GM23248 (cell line): ENCODE measurements at places on chromosomes 4 and X. TPM values are rescaled to one million over a fixed set of nuclear protein-coding genes. Genes with fewer than 3 reads are reported as not detected.
A peak's percentile ranks its signal among the peaks of the same experiment; 100 is the strongest.

- H3K4me1 ChIP-seq, result peaks cover 36% of the 10 kb centered on the region
- no peaks in the 10 kb centered on the region for H3K27me3 ChIP-seq
- H3K4me3 ChIP-seq, result no peak overlapping the region
- DNase-seq, result no peak
- no peaks in the 10 kb centered on the region for H3K36me3 ChIP-seq
- H3K27ac ChIP-seq, result no peak overlapping the region
Measured at GRCh38 chr4:19809989-19810388, 441.7 kb upstream of the SLIT2 start.

- no peaks in the 10 kb centered on the region for H3K36me3 ChIP-seq
- H3K4me3 ChIP-seq, result no peak overlapping the region
- peaks cover 33% of the 10 kb centered on the region for H3K4me1 ChIP-seq
- DNase-seq, result peak; percentile 65
Measured at GRCh38 chr4:137707626-137708025, 175.3 kb upstream of the PCDH18 start.

GRCh38 chr4:126697748-126698147 lies 935.0 kb upstream of the INTU start:
- H3K4me3 ChIP-seq, result no peak overlapping the region
- DNase-seq, result peak; percentile 69
- H3K27me3 ChIP-seq, result no peaks in the 10 kb centered on the region

SYTL4 gene
- 3.2 and 4.6 TPM in 2 replicates for total RNA-seq

DNA sequence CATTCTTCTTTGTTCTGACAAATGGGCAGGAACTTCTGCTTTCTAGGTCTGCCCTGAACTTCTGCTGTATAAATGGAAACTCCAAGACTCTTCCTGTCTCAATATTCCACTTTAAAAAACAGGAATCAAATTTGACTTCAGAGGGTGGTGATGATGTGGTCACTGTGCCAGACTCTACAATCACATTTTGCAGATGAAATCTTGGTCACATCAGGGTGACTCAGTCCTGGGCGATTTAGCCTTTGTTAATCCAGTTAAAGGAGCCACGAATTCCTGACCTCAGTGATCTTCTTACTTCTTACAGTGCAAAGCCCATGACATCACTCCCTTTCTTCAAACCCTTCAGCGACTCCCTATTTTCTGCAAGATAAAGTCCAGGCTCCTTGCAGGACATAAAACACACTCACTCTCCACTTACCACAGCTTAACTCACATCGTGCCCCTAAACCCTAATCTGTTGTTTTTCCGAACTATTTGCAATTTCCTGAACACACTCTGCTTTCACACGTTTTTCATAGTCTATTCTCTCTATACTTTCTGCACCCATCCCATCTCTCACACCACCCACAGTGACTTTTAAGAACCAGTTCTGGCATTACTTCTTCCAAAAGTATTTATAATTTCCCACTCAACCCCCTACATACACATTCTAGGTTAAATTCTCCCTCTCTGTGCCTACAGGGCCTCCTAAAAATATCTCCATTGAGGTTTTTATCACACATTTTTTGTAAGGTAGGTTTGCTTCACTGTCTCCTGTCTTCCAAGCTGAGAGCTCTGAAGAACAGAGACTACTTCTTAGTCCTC lies 11.1 kb downstream of the GASK1B start:
- DNase-seq, result peak; percentile 88
- H3K27ac ChIP-seq, result peak overlapping the region; percentile 68
- H3K27me3 ChIP-seq, result no peaks in the 10 kb centered on the region
- H3K4me1 ChIP-seq, result peaks cover 28% of the 10 kb centered on the region

DNA sequence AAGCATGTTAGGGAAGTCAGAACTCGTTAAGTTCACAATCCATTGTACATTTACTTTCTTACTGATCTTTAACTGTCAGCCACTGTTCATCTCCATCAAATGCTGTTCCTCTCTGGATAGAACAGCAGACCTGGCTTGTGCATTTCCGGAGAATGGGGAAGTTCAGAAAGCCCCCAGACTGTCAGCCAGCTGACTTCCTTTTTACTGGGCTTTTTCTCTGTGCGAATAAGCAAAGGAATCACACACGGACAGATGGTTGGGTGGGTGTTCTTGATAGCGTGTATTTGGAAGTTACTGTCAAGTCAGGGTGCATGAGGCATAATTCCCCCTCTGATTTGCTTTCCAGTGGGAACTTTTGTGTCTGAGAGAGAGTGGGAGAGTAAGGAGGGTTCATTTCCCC lies 56.8 kb downstream of the TSPAN7 start:
- H3K27me3 ChIP-seq, result no peaks in the 10 kb centered on the region
- H3K36me3 ChIP-seq, result no peaks in the 10 kb centered on the region
- H3K4me1 ChIP-seq, result no peaks in the 10 kb centered on the region
- H3K4me3 ChIP-seq, result no peak overlapping the region
- H3K27ac ChIP-seq, result no peak overlapping the region
- no peak for DNase-seq

RPA4 gene
- total RNA-seq, result 0.65 TPM in 1 of 2 replicates, not detected in the other

- no peaks in the 10 kb centered on the region for H3K4me1 ChIP-seq
- DNase-seq, result peak; percentile 60
- no peaks in the 10 kb centered on the region for H3K27me3 ChIP-seq
- no peaks in the 10 kb centered on the region for H3K36me3 ChIP-seq
- no peak overlapping the region for H3K4me3 ChIP-seq
Measured at GRCh38 chrX:18390941-18391538, 34.4 kb upstream of the CDKL5 start.

GRCh38 chr4:93710101-93710846 lies 118.3 kb upstream of the ATOH1 start:
- DNase-seq, result no peak
- H3K27ac ChIP-seq, result no peak overlapping the region
- H3K36me3 ChIP-seq, result no peaks in the 10 kb centered on the region
- no peaks in the 10 kb centered on the region for H3K4me1 ChIP-seq
- H3K27me3 ChIP-seq, result no peaks in the 10 kb centered on the region

- no peak overlapping the region for H3K4me3 ChIP-seq
- no peak overlapping the region for H3K27ac ChIP-seq
- peaks cover 36% of the 10 kb centered on the region for H3K4me1 ChIP-seq
- peak; percentile 39 for DNase-seq
Measured at GRCh38 chrX:46637938-46638337, 64.4 kb downstream of the CHST7 start.

- no peak for DNase-seq
- H3K27ac ChIP-seq, result no peak overlapping the region
- no peaks in the 10 kb centered on the region for H3K27me3 ChIP-seq
- no peaks in the 10 kb centered on the region for H3K4me1 ChIP-seq
- H3K36me3 ChIP-seq, result no peaks in the 10 kb centered on the region
Measured at GRCh38 chr4:39004758-39005157, 27.5 kb downstream of the TMEM156 start.

DNA sequence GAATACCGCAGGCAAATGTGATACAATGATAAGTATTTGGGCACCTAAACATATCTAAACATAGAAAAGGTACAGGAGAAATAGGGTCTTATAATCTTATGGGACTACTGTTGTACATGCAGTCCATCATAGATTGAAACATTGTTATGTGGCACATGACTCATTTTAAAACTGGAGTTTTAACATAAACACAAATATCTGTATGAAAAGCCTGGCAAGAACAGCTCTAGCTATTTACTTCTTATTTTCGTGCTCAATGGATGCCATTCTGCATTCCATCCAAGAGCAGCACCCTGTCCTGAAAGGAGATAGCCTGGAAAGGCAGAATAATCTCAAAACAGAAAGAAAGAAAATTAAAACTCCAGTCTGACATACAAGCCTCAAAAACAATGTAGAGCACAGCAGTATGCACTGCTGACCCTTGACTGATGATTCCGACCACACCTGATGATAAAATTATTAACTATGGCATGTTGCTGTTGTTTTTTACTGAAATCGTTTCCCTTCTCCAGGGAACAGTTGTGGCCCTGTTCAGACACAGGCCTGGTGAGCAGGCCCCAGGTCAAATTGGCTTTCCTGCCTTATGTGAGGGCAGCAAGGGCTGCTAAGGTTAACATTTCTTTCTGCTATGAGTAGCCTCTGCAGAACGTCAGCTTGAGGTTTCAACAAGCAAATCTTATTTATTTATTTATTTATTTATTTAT lies 152.7 kb downstream of the APBB2 start:
- H3K4me1 ChIP-seq, result peaks cover 23% of the 10 kb centered on the region
- no peaks in the 10 kb centered on the region for H3K27me3 ChIP-seq
- DNase-seq, result peak; percentile 28
- H3K4me3 ChIP-seq, result no peak overlapping the region
- H3K36me3 ChIP-seq, result no peaks in the 10 kb centered on the region
- H3K27ac ChIP-seq, result no peak overlapping the region

GRCh38 chrX:25427873-25428555 lies 412.2 kb upstream of the ARX start:
- no peaks in the 10 kb centered on the region for H3K36me3 ChIP-seq
- DNase-seq, result no peak
- no peak overlapping the region for H3K4me3 ChIP-seq
- H3K27ac ChIP-seq, result no peak overlapping the region
- H3K4me1 ChIP-seq, result no peaks in the 10 kb centered on the region

MAP9 gene
- total RNA-seq, result 1.8 and 7.1 TPM in 2 replicates

- no peak overlapping the region for H3K4me3 ChIP-seq
- H3K27me3 ChIP-seq, result no peaks in the 10 kb centered on the region
- H3K27ac ChIP-seq, result no peak overlapping the region
- H3K36me3 ChIP-seq, result no peaks in the 10 kb centered on the region
Measured at GRCh38 chrX:152814048-152814447, 16.5 kb downstream of the CETN2 start.

DNA sequence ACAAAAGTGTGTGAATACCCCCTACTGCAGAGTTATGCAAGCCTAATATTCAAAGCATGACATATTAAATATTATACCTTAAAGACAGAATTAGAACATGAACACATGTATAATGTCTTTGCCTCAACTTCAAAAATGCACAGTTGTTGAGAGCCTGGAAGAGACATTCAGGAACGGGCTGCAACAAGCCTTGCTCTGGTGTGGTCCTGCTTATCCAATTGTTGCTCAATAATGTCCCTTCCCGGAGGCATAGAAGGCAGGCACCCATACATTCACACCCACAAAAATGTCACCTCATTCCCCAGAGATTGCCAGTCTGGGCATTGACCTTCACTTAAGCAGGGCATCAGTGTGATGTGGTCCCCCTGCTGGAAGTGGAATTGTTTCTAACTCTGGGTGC lies 238.8 kb downstream of the CBR4 start:
- H3K4me3 ChIP-seq, result no peak overlapping the region
- no peak for DNase-seq
- H3K27me3 ChIP-seq, result no peaks in the 10 kb centered on the region
- no peaks in the 10 kb centered on the region for H3K36me3 ChIP-seq
- H3K4me1 ChIP-seq, result peaks cover 9% of the 10 kb centered on the region
- no peak overlapping the region for H3K27ac ChIP-seq

GRCh38 chr4:21522296-21522695 lies 426.3 kb downstream of the KCNIP4 start:
- H3K36me3 ChIP-seq, result no peaks in the 10 kb centered on the region
- no peaks in the 10 kb centered on the region for H3K4me1 ChIP-seq
- H3K27ac ChIP-seq, result no peak overlapping the region
- H3K27me3 ChIP-seq, result 0 out of 2 replicates have a peak, but pooled peaks cover 7% of the 10 kb centered on the region

DNA sequence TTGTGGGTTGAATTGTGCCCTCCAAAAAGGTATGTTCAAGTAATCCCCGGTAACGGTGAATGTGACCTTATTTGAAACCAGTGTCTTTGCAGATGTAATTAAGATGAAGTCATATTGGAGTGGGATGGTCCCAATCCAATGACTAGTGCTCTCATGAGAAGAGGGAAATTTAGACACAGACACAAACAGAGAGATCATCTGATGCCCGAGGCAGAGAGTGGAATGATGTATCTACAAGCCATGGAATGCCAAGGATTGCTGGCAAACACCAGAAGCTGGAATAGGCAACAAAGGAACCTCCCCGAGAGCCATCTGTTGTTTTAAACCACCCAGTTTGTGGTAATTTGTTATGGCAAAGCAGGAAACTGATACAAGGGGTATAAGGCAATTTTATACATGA lies 35.1 kb downstream of the RPS6KA3 start:
- H3K4me3 ChIP-seq, result no peak overlapping the region
- peak; percentile 58 for DNase-seq
- H3K27me3 ChIP-seq, result no peaks in the 10 kb centered on the region
- H3K27ac ChIP-seq, result no peak overlapping the region; the same call in 1 of the 2 replicates
- H3K4me1 ChIP-seq, result no peaks in the 10 kb centered on the region

CCKAR gene
- total RNA-seq, result not detected in 2 replicates

NLGN4X gene
- under 0.01 TPM in 1 of 2 replicates, not detected in the other for total RNA-seq

MAP7D2 gene
- total RNA-seq, result 0.25 and 0.32 TPM in 2 replicates

DNA sequence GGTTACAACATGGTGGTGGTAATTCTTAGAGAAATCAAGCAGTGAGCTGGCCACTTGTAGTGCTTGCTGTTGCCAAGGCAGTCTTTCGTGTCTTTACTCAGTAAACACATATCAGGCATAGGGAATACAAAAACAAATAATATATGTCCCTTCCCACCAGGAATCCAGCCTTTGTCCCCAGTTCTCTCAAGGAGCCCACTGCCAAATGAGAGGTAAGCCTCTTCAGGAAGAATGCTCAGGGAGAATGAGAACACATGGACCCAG lies 421 bp upstream of the PLAC1 start:
- no peak overlapping the region for H3K27ac ChIP-seq
- no peaks in the 10 kb centered on the region for H3K36me3 ChIP-seq
- H3K27me3 ChIP-seq, result no peaks in the 10 kb centered on the region
- H3K4me1 ChIP-seq, result no peaks in the 10 kb centered on the region

RPL36A gene
- 240 and 757 TPM in 2 replicates for total RNA-seq

DNA sequence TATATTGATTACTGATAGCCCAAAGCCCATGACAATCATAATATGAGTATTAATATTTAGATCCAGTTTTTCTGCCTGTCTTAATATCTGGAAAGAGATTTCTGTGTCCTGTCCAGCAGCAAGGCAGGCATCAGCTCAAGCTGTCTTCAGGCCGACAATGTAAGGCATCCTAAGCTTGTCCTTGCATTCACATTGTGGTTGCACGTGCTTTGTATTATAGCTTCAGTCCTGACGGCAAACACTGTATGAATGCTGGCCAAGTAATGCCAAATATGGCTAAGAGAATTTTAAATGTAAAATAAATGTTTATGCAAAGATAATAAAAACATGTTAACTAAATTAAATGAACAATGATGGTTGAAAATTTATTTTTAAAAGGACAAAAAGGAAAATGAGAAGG lies 255.7 kb upstream of the RPS6KA3 start:
- no peak for DNase-seq
- H3K36me3 ChIP-seq, result no peaks in the 10 kb centered on the region
- H3K27ac ChIP-seq, result no peak overlapping the region
- no peaks in the 10 kb centered on the region for H3K27me3 ChIP-seq
- no peak overlapping the region for H3K4me3 ChIP-seq
- H3K4me1 ChIP-seq, result peaks cover 4% of the 10 kb centered on the region; the same call in 1 of the 2 replicates

DNA sequence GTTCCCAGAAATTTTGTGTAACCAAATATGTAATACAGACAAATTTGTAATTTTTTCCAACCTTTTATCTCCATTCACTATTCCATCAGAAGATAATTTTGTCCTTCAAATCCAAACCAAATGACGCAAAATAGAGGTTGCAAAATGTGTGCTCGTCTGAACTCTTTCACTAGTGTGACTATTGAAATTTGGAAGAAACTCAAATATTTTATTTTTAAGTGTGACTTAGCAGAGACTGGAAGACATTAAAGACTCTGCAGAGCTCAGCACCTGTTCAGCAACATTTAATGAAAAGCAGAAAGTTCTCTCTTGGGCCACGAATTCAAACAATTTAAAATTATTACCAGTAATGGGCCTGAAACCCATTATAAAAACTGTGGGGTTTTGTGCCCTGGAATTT lies 30.0 kb upstream of the APELA start:
- 0 out of 2 replicates have a peak, but pooled peaks cover 6% of the 10 kb centered on the region for H3K4me1 ChIP-seq
- H3K36me3 ChIP-seq, result no peaks in the 10 kb centered on the region
- H3K4me3 ChIP-seq, result no peak overlapping the region

- H3K36me3 ChIP-seq, result no peaks in the 10 kb centered on the region
- DNase-seq, result no peak
- H3K4me1 ChIP-seq, result peaks cover 18% of the 10 kb centered on the region
- H3K27me3 ChIP-seq, result no peaks in the 10 kb centered on the region
- H3K27ac ChIP-seq, result no peak overlapping the region
- H3K4me3 ChIP-seq, result no peak overlapping the region
Measured at GRCh38 chrX:119694601-119695534, 1.9 kb upstream of the SEPTIN6 start.
